ENCODE measurements at places on chromosomes 7 and 10.
A peak's percentile ranks its signal among the peaks of the same experiment; 100 is the strongest.

GRCh38 chr10:34994565-34995142 is 95.5 kb downstream of the CUL2 start:
- DNase-seq: peak; percentile 18

- no peak for DNase-seq
Observed at GRCh38 chr7:103666326-103666725, 220.3 kb upstream of the SLC26A5 start.

DNA sequence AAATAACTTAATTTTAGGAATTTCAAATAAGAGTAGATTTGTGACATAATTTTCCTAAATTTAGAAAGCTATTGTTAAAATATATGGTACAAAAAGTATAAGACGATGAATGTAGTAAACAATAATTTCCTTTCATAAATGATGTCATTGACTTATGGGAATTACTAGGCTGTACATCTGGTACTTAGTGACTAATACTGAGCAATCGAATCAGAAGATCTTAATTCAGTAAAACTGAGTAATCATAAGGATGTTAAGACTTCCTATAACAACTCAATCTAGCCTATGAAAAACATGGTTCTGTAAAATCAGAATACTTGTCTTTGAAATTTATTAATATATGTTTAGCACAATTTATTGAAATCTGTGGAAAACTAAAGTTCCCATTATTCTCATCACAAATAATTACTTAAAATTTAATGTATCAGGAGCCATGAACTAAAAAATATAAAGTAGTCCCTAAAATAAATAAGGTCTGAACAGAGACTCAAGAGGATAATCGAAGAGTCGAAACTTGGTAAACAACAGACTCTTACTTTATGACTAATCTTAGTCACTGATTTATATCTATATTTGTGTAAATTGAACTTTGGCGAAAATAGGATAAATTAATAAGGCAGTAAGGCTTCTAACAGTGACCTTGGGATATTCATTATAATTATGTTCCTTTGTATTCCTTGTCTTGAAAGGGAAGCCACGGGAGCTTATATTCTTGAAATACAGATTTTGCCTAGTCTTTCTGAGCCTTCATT is 142.1 kb downstream of the HGF start:
- DNase-seq: no peak

GRCh38 chr10:62648921-62649320 is 155.6 kb upstream of the ADO start:
- DNase-seq: no peak

DNA sequence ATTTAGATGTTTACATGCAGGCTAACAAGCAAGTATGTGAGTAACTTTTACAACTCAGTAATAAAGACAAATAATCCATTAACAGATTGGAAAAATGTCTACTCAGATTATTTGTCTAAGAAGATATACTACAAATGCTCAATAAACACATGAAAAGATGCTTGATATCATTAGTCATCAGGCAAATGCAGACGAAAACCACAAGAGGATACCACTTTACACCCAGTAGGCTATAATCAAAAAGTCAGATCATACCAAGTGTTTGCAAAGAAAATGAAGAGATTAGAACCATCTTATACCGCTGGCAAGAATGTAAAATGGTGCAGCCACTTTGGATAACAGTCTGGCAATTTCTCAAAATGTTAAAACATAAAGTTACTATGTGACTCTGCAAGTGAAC is 84.1 kb downstream of the MALSU1 start:
- no peak for DNase-seq

DNA sequence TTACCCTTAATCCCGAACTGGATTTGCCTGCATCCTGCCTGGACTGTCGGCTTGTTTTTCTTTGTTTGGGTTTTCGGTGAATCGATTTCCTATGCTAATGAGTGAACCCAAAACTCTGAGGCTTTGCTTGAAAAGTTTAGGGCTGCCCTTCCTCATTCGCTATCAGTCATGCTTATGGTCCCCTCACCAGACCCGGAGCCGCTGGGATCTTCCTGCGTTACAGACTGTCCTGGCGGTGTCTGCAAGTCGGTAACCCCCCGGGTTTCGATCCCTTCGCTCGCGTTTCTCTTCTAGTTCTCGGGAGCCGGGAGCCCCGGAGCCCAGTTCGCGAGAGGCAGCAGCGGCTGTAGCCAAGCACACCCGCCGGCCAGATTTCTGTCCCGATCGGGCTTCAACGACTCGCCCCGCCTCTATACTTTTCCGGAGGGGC is 2.2 kb downstream of the EMX2 start:
- DNase-seq: no peak

GRCh38 chr7:55730197-55730596 is 132.4 kb downstream of the SEPTIN14 start:
- no peak for DNase-seq

GRCh38 chr10:109898666-109899355 is 24.5 kb downstream of the XPNPEP1 start:
- DNase-seq: no peak

- no peak for DNase-seq
Observed at GRCh38 chr10:78529262-78529661, 495.6 kb downstream of the RPS24 start.

DNA sequence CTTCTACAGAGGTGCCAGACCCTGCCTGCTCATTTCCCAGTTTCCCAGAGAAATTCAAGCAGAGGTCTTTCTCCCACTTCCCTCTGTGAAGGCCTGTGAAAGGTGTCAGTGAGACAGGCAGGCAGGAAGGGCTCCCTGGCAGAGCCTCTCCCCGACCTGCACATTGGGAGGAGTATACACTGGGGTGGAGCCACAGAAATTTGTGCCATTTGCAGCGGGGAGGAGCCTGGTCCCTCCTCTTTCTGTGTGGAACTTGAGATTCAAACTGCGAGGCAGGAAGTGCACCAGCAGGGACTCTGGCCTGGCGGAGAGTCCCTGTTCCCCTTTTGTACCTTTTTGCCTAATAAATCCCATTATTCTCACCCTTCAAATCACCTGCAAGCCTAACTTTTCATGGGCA is 54.6 kb upstream of the OPN4 start:
- no peak for DNase-seq

DNA sequence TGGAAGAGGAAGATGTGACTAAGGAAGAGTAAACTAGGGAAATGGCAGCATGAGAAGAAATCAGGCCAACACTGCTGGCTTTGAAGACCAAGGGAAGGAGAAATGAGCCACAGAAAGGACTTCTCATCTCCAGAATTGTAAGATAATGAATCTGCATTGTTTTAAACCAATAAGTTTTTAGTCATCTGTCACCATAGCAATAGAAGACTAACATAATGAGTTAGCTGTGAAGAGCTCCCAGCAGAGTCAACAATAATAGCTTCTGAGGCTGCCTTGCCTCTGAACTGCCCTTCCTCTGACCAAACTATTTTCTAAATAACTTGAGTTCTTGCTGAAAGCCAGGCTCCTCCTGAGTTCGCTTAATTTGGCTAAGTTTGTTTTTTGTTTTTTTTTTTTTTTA is 103.6 kb downstream of the CACNA2D1 start:
- DNase-seq: no peak

- no peak for DNase-seq
Observed at GRCh38 chr7:114944745-114945625, 23.1 kb downstream of the MDFIC start.

DNA sequence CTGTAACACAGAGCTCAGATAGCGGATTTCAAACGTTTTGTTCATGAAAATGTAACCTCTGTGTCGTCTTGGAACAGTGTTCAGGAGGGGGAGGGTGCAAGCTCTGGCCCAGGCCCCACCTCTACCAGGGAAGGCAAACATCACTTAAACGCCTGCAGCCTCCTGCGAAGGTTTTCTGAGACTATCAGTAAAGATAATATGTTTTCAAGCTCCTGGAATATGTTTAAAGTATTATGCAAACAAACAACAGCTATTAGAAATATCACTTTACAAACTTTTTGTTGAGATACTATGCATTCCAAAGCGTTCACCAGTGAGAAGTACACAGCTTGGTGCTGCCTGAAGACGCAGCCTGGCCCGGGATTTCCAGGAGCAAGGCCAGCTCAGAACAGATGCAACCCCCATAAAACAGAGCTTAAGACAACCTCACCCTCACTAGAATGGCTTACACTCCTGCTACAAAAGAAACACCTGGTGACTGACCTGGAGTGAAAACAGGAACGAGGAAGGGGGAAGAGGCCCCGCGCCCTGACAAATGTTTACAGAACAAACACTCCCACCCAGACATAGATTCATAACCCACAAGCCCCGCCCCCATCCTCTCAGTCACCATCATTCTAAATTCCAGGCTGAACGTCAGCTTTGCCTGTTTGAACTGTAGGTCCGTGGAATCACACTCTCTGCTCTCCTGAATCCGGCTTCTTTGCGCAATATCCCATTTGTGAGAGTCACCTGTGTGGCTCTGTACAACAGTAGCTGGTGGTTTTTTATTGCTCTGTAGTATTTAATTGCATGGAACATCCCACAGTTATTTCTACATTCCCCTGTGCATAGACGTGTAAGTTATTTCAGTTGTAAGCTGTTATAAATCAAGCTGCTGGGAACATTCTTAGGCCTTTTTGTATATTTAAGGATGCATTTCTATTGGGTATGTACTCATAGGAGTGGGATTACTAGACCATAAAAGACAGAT is 155.0 kb downstream of the PTPRN2 start:
- DNase-seq: no peak

GRCh38 chr7:2722591-2722990 is 34.6 kb downstream of the AMZ1 start:
- DNase-seq: no peak

DNA sequence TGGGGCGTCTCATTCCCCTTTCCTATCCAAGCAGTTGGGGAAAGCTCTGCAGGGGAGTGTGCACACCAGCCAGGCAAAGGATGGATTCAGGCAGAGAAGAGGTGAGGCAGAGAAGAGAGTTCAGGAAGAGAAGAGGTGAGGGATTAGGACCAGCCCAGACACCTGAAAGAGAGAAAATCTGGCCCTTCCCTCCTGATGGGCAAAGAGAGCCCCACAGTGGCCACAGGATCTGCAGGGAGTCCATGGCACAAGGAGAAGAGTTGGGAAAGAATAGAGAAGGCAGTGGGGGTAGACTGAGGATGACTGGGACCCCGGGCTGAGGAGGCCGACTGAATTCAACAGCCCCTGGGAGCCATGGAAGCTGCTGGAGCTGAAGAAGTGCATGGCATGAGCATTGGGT is 140.4 kb upstream of the ZMIZ1 start:
- DNase-seq: no peak

GRCh38 chr10:69214666-69215131 is 5.4 kb upstream of the HKDC1 start:
- DNase-seq: no peak

GRCh38 chr7:55432939-55433784 is 68.0 kb downstream of the LANCL2 start:
- no peak for DNase-seq

- no peak for DNase-seq
Observed at GRCh38 chr10:131822013-131822691, 78.7 kb upstream of the PPP2R2D start.

- DNase-seq: no peak
Observed at GRCh38 chr10:107915215-107915610, 750.7 kb upstream of the SORCS1 start.

- no peak for DNase-seq
Observed at GRCh38 chr10:123563581-123563855, 102.6 kb upstream of the GPR26 start.

DNA sequence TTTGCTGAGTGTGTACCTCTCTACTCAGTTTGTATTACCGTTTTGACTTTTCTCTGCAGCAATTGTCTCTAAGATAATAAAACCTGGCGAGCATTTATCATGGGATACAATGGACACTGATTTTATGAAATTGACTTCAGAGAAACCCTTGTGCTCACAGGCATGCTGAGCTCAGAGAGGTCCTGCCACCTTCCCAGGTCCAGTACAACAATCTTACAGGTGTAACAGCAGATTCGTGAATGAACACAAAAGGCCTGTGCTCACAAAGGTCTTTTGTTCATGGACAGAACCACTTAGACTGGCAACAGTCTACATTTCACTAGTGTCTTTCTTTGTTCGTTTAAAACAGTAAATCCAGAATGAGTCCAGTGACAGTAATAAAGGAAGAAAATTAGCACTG is 43.2 kb downstream of the HECW1 start:
- no peak for DNase-seq

- DNase-seq: no peak
Observed at GRCh38 chr7:113412410-113412809, 294.1 kb upstream of the SMIM30 start.

- DNase-seq: no peak
Observed at GRCh38 chr10:1668399-1668798, 68.9 kb downstream of the ADARB2 start.

- DNase-seq: peak; percentile 31
Observed at GRCh38 chr10:100993986-100994708, 5.5 kb upstream of the LZTS2 start.

- no peak for DNase-seq
Observed at GRCh38 chr7:131148258-131148657, 179.4 kb upstream of the MKLN1 start.

GRCh38 chr10:72525277-72525676 is 100.6 kb downstream of the MICU1 start:
- DNase-seq: no peak

DNA sequence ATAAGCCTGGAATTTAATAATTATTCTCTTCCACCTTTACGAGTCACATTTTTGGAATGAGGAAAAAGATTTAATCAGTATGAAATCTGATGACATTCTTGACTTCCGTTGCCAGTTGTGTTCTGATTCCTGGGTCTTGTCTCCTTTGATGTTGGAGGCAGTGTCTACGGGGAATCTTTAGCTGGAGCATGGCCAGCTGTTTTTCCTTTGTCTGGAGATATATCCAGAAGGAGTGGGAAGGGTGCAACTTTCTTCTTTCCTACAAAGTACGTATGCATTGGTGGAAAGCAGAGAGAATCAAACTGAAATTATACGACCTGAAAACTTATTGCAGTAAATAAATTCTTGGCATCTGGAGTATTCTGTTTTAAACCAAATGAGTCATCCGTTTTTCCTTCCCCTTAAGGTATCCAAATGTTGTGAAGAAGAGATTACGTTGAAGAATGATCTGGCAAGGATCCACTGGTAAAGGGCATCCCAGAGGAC is 6.9 kb upstream of the GNG11 start:
- DNase-seq: no peak

DNA sequence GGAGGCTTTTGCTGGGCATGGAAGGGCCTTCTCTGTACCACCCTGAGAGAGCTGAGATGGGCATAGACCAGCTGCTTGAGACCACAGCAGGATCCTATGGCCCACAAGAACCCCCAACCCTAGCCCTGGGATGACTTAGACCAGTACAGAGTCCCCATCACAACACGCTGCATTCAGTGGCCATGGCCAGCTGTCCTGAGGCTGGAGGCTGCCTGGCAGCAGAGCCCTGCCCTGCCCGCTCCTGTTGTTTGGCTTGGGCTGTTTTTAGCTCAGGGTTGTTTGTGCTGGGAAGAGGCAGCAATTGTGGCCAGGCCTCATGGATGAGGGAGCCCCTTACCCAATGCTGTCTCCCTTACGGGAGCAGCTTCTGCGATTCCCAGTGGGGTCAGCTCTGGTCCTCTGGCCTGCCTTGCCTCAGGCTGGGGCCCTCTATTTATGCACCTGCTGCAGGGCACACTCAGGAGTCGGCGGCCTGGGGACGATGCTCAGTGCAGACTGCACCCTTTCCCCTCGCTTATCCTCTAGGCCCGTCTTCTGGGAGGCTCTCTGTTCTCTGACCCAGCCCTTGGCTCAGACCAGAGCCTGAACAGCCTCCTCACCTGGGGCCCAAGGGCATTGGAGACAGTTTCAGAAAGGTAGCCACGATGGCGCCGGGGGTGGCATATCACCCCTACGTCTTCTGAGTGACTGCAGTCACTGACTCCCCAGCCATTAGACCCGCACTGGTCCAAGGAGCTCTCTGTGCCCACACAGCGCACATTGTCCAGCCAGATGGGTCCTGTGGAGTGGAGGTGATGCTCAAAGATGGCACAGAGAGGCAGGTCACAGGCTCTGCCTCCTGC is 6.3 kb downstream of the LOXL4 start:
- DNase-seq: no peak

GRCh38 chr10:19570120-19570519 is 246.1 kb upstream of the PLXDC2 start:
- no peak for DNase-seq

Measured in nucleus accumbens (tissue), 56 donors.